Urinary bladder (tissue), 4 donors: ENCODE measurements at places on chromosomes 5 and 9. TPM values are rescaled to one million over a fixed set of nuclear protein-coding genes. Genes with fewer than 3 reads are reported as not detected.

DNA sequence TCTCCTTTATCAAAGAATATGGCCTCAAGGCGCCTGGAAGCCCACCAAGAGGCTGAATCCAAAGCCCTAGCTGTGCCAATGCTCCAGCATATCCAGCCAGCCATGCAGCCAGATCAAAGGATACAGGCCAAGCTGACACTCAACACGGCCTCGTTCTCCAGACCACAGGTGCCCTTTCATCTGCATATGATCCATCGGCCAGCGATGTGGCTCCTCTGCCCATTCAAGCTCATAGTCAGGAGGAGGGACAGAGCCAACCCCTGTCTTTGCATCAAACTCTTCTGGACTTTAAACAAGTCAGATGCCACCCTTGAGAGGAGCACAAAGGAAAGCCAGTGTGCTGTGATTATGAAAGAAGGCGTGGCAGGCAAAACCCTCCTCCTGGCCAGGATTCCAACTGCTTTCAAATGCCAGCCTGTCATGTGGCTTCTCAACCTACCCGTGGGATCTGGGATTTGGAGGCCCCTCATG is 42.5 kb downstream of the ADAM19 start:
- DNase-seq = no peak

DNA sequence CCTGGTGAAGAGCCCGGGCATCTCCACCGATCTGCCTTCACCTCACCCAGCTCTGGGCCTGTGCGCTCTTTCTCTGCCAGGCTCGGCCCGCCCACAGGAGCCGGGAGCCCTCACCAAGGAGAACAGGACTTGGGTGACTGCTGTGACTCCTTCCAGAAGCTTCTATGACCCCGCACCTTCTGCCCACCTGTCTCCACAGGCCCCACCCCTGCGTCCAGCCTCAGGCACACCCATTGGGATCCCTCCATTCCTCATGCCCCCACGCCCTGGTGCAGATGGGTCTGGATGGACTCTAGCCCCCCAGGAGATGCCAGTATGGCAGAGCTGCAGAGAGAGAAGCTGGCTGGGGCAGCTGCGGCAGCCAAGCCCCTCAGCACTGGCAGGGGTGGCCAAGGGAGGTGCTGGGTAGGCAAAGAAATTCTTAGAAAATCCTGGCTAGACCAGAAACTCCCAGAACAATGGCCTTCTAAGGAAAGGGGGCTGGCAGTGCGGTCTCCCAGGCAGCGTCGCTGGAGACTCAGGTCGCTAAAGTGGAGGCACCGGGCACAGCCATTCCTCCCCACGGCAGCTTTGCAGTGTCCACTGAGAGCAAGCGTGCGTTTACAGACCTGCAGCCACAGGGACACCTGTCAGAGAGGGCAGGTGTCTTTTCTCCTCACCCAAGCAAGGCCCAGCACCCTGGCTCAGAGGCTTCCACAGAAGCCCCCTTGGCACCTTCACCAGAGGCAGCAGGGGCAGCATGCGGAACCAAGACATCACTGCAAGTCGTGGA is 17.3 kb downstream of the LPCAT1 start:
- no peak for DNase-seq

- DNase-seq = no peak
Measured at GRCh38 chr9:133248726-133249295, 26.2 kb downstream of the ABO start.

DNA sequence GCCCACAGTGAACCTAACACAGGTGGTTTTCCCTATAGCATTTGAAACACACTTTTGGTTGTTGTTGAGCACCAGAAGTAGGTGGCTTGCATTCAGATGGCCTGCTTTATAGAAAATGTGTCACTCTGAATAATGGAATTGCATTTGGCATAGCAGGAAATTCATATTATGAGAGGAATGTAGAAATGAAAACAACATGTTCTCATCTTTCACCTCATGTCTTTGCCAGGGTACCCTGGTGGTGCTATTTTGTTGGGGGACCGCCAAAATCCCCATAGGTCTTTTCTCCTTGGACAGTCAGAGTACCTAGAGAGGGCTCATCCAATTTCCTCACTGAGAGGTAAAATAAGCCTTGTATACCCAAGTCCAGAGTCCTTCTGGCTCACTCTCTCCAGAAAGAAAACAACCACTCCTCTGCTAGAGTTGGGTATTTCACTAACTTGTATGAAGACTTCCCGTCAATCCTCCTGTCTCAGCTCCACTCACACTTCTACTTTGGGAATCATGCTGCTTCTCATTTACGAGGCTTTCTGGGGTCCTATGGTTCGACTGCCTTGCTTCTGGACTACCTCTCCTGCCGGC is 67.4 kb downstream of the MRPS27 start:
- no peak for DNase-seq

DNA sequence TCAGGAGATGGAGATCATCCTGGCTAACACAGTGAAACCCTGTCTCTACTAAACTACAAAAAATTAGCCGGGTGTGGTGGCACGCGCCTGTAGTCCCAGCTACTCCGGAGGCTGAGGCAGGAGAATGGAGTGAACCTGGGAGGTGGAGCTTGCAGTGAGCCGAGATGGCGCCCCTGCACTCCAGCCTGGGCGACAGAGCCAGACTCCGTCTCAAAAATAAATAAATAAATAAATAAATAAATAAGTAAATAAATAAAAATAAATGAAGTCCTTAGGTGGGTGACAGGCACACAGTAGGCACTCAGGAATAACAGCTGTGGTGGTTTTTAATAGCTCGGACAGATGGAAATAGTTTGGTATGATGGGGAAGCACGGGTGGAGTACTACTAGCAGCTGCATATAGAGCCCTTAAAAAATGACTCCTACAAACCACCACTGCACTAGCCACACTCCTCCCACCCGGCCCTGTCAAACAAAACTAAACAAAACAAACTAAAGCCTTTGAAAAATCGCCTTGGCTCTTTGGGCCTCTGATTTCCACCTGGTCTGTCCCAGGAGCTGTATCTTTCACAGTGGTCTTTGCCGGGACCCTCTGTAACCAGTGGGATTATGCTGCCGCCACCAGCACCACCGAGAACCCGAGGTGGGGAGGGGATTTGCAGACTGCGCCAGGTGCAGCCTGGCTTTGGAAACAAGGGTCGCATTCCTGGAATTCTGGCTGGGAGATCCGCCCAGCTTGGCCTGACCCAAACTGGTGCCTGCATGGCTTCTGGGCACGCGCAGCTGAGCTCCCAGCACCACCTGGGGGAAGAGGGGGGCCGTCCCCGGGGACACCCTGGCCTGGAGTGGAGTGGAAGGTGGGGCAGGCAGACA is 5.1 kb upstream of the WDR5 start:
- no peak for DNase-seq

- DNase-seq = no peak
Measured at GRCh38 chr5:160432787-160433186, 11.1 kb downstream of the PTTG1 start.

DNA sequence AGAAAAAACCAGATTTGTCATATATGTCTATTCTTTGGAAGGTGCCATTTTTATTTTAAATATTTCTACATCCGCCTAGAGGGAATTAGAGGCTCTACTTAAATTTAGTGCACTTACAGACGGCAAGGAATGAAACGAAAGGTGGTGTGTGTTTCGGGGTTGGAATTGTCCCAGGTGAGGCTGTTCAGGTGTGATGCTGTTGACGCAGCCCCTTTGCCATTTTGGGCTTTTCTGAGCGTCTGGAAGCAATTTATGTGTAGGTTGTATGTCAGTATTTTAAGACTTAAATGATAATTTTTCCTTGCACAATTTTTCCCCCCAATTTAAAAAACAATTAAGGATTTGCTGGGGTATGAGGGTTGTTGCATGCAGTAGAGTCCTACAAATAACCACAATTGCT is 2.0 kb downstream of the TENT4A start:
- no peak for DNase-seq

The FUT7 gene
- 0.18 TPM for polyA plus RNA-seq

DNA sequence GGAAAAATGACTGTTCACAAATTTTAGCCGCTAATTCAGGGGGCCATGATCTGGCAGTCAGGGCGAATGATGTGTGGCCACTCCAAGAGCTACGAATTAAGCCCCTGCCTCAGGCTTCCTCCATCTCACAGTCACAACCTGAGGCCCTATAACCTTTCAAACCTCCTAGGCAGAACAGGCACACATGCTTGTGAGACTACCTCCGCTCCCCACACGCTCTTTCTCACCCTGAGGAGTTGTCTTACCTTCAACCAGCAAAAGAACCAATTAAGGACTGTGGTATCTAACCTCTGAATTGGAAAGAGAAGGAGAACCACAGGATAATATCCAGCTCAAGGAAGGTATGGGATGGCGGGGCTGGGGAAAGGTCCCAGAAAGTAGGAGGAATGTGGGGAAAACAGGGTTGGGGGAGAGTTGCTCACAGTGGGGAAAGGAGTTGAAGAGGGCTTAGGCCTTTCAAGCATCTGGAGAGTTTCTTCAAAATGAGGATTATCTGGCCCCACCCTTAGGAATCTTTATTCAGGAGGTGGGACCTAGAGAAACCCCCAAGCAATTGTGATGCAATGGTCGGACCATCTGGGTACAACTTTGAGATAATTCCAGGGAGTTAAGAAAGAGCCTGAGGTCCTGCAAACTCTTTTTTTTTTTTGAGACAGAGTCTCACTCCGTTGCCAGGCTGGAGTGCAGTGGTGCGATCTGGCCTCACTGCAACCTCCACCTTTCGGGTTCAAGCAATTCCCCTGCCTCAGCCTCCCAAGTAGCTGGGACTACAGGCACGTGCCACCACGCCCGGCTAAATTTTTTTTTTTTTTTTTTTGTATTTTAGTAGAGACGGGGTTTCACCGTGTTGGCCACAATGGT is 5.5 kb downstream of the PCDH1 start:
- DNase-seq = no peak

GRCh38 chr9:122978601-122979000 is 37.8 kb downstream of the RABGAP1 start:
- DNase-seq = no peak

GRCh38 chr9:94480205-94480604 is 74.7 kb upstream of the PCAT7 start:
- no peak for DNase-seq

The IRGM gene
- 0.16 TPM for polyA plus RNA-seq

The BRD8 gene
- 33.9 TPM for polyA plus RNA-seq

The BNC2 gene
- polyA plus RNA-seq = 10.7 TPM

DNA sequence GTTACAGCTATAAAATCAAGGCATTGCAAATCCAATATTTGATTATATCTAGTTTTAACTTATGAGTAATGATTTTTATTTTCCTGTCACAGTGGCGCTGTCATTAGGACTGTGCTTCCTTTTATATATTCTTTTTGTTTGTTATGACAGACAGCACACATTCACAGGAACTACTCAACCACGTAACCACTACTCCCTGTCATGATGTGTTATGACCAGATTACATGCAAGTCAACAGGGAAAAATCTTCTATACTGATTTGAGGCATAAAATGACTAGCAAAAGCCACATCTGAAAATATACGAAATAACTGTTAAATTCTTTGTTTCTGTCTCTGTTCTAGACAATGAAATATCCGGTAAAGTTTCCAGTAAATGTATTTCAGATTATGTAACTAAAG is 25.4 kb downstream of the SREK1 start:
- no peak for DNase-seq

GRCh38 chr9:114935119-114935518 is 4.7 kb upstream of the TNFSF8 start:
- DNase-seq = no peak

DNA sequence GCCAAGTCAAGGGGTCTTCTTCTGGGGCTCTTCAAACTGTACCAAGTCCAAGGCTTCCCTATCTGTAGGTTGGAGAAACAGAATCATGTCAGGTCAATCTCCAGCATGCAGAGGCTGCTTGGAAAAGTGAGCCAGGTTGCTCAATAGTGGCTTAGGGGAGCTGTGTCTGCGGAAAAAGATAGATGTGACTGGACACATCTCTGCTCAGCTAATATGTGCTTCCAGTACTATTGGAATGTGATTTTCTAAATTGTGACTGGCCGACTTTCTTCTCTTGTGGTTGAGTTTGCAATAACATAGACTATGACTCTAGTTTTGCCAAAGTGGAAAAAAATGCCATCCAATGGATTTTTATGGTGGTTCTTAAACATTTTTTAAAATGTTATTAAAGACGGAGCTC is 136.7 kb downstream of the BOD1 start:
- DNase-seq = no peak

- no peak for DNase-seq
Measured at GRCh38 chr5:134460551-134460950, 48.9 kb upstream of the CDKN2AIPNL start.

The HSPB3 gene
- 2.2 TPM for polyA plus RNA-seq

GRCh38 chr5:66174338-66174737 is 30.2 kb downstream of the SREK1 start:
- DNase-seq = no peak

The IFNA2 gene
- not detected for polyA plus RNA-seq

DNA sequence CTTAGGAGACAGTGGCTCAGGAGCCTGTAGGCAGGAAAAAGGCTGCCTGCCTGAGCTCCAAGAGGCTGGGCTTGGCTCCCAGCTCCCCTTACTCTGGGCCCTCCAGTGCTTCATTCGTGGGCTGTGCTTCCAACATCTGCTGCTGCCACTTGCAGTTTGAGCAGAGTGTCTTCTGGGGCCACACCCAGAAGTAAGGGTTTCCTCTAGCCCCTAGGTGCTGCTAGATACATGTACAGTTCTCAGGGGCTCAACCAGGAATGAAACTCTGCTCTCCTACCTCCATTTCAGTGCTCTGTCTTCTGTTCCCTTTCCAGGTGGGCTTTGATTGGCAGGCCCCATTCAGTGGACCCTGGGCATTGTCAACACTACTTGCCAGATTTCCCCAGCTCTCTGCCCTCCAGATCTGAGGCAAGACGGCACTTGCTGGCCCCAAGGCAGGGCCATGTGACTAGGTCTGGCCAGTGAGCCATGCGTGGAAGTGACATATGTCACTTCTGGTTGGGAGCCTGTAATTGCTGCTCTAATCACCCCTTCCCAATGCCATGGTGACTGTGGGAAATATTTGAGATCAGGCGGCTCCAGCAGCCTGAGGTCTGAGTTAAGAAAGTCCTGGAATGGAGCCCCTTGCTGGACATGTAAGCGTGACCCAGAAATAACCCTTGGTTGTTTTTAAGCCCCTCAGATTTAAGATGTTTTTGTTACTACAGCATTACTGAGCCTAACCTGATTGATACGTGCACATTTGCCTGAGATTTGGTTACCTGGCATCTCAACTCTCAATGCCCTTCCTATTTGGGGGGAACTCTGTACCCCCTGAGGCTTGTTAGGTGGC is 9.4 kb upstream of the BOD1 start:
- no peak for DNase-seq

The DOCK2 gene
- polyA plus RNA-seq = 4.1 TPM

GRCh38 chr5:95153511-95153910 is 131.4 kb downstream of the MCTP1 start:
- no peak for DNase-seq

The PFN3 gene
- not detected for polyA plus RNA-seq

- DNase-seq = no peak
Measured at GRCh38 chr5:170732685-170733084, 50.8 kb upstream of the GABRP start.

DNA sequence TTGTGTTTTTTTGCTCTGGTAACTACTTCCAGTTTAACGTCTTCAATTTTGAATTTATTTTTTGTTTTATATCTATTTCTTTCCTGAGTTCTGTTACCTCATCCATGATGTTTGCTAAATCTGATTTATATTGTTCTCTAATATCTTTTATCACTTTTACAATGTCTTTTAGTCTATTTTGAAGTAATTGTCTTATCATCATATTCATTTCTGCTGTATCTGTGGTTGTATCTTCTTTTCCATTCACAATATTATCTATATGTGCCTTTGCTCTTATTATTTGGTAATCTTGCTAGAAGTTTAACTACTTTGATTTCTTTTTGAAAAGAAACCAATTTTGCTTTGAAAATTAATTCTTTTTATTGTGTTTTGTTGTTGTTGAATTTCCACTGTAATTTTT is 43.6 kb downstream of the OSMR start:
- DNase-seq = no peak

The PTGR1 gene
- polyA plus RNA-seq = 81.2 TPM

GRCh38 chr5:40672425-40672824 is 7.3 kb upstream of the PTGER4 start:
- no peak for DNase-seq
